ENCODE measurements at places on chromosomes 4 and X.

DNA sequence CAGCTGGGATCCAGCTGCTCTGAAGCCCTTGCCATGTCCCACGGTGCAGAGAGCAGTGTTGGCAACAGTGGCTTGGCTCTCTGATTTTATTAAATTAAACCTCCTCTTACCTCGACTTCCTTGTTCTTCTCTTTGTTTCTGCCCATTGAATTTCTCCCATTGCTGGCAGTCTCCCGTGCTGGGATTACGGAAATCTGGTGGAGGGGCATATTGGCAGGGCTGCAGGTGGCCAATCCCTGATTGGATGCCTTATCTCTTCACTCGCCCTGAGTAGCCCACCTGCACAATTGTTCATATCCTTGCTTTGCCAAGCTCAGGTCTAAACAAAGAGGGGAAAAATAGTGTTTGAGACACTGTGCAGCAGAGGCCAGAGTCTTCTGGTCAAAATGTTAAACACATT is 493.9 kb downstream of the TMA16 start:
- DNase-seq: no peak

GRCh38 chrX:39577985-39578869 is 519.5 kb downstream of the BCOR start:
- peak; percentile 68 for DNase-seq

DNA sequence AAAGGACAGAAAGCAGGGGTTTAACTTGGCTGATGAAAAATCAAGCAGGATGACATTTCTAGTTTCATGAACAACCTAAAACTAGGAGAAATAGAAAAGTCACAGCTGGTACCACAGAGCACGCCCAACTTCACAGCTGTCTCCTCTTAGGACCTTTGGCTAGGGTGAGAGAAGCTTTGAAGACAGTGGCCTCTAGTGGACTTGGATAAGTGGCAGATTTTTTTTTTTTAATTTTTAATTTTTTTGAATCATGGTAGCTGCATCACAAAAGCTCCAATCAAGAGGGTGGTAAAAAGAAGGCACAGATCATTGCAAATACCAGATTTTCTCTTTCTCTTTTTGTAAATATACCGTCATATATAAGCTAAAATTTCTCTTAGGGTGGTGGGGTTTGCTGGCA is 20.2 kb upstream of the MAP3K15 start:
- no peak for DNase-seq

DNA sequence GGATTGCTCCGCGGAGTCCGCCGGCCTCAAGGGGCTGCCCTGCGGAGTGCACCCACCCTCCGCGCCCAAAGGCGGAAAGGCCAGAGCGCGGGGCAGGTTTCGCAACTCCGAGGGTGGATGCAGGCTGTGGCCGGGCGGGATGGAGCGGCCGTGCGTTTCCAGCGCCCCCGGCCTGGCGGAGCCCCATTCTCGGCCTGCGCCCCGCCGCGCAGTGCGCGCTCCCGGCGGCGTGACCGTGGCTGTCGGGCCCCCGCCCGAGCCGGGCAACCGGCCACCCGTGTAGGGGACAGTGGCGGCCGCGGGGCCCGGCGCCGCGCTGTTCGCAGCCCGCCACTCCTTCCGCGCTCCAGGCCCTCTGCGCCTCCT is 331 bp downstream of the SETD7 start:
- DNase-seq: no peak

DNA sequence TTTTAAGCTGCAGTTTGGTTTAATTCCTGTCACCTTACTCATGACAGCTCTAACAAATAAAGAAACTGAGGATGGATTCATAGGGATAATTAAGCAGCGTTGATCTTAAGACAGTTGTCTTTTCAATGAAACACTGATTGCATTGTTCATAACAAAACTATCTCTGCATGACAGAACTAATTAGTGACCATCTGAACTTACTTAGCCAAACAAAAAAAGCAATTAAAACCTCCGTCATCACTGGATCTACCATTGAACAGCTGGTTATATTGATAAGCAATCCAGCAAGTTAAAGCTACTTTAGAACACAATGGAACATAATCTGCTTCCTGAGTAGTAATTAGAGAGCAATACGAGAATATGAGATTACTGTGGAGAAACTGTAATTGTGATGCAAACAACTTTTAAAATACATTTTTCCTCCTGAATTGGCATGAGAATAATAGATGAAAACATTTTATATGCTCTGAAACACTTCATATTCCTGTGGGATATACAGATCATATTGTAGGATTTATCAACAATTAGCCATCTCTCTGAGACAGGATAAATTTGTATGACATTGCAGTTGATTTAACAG is 2576.8 kb downstream of the PCDH7 start:
- DNase-seq: no peak

DNA sequence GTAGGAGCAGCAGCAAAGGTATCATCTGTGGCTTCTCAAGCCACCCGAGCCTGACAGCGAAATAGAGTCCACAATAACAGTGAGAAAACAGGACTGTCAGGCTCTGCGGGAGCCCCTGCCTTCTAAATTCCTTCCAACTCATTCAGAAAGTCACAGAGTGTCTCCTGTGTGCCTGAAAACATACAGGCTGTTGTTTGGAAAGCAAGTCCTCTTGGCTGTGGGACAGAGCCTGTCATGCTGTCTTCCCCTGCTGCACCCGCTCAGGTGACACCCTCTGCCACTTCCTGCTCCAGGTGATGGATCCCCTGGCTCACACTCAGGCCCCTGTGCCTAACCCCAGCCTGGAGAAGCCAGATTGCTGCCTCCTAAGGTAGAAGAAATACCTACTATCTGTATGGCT is 152.3 kb downstream of the RAB28 start:
- no peak for DNase-seq

GRCh38 chr4:150874338-150875226 is 140.5 kb downstream of the LRBA start:
- DNase-seq: no peak

- DNase-seq: no peak
These were observed 53.9 kb upstream of the GALNTL6 start for GRCh38 chr4:171759274-171759673.

- no peak for DNase-seq
These were observed 28.5 kb upstream of the COX18 start for GRCh38 chr4:73098016-73098415.

- peak; percentile 34 for DNase-seq
These were observed 107.9 kb upstream of the ELOVL6 start for GRCh38 chr4:110306303-110306702.

GRCh38 chr4:180909279-180909678 is 1333.9 kb upstream of the TENM3 start:
- peak; percentile 24 for DNase-seq

GRCh38 chr4:143203577-143203976 is 18.9 kb downstream of the USP38 start:
- no peak for DNase-seq

DNA sequence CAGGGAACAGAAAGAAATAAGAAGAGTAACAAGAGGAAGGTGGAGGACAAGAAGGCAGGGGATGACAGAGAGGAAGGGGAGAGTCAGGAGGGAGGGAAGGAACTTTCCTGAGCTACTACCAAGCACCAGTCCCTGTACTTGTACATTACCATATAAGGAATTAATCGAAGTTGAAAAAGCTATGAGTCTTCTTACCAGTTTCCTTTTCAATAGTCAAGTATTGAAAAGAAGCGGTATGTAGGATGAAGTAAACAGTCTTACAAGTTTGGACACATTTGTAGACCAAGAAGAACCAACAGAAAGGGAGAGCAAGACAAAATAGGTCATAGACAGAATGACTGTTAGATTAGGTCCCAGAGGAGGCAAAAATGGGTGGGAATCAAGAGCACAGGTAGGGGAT is 629.7 kb upstream of the DIPK2B start:
- no peak for DNase-seq

DNA sequence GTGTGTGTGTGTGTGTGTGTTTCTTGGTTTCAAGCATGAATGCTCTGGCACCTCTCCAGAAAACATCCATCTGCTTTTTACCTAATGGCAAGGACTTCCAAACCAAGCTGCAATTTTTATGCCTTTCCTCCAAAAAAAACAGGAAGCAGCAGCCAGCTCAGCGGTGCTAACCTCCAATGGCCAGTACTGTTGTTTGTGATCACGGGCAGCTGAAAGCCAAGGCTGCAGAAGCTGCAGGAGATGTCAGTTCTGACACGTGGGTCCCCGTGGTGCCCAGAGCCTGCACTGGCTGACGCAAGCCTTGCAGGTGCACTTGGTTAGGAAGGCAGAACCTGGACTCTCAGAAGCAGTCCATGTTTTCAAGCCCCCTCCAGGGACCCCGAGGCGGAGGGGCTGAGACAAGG is 313.6 kb upstream of the DDX53 start:
- DNase-seq: no peak

DNA sequence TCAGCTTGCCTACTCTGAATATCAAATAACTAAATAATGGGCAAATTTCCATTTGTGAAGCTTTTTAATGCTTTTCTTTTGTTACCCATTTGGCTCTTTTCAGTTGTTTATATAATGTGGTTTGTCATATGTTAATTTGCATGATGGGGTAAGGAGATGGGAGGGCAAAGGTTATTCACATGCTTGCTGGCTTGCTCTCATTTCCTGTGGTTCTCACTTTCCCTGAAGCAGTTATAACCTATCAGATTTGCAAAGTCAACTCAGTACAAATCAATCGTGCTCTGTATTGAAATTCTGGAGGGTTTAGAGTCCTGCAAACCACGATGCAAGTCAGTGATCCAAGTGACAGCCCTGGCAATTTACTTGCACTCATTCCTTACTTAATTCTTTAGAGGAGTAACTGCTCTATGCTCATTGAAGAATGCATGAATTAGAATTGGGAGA is 711.2 kb downstream of the ADGRL3 start:
- peak; percentile 26 for DNase-seq

GRCh38 chrX:87425618-87426017 is 92.0 kb upstream of the KLHL4 start:
- no peak for DNase-seq

GRCh38 chrX:149516604-149517003 is 11.5 kb upstream of the IDS start:
- no peak for DNase-seq

DNA sequence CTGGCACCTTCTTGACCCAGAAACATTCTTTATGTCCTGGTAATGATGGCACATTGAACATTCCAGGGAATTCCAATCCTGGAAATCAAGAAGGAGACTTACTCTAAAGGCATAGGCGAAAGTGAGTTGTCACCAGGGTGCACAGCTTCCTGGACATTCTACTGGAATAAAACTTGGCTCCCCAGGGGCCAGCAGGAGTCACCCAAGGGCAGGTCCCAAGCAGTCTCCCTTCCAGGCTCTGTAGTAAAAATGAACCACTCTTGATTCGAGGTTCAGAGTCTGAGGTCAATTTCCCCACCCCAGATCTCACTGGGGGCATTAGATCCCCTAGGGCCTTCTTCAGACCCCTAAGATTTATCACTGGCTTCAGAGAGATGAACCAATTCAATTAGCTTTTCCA is 338.7 kb upstream of the GATB start:
- no peak for DNase-seq

GRCh38 chrX:129755779-129756650 is 17.2 kb downstream of the XPNPEP2 start:
- peak; percentile 11 for DNase-seq

GRCh38 chr4:159547645-159548308 is 444.9 kb downstream of the RAPGEF2 start:
- DNase-seq: no peak

- DNase-seq: no peak
These were observed 34.0 kb upstream of the VEGFD start for GRCh38 chrX:15418041-15418706.

GRCh38 chr4:126038502-126039144 is 723.9 kb downstream of the FAT4 start:
- no peak for DNase-seq

DNA sequence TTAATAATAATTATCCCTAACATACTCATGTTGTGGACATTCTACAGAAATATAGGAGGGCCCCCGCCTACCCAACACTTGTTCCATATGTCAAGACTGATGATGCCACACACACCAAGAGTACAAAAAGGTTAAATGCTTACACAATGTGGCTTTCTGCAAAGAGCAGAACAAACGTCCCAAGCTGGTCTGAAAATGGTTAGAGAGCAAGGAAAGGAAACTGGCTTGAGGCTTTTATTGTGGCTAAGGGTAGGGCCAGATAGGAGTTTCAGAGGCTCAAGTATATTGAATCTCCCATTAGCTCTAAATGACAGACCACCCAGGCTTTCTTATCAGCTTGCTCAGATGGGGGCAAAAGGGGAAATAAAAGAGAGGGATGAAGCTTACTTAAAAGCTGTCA is 134.1 kb upstream of the C1QTNF7 start:
- no peak for DNase-seq

DNA sequence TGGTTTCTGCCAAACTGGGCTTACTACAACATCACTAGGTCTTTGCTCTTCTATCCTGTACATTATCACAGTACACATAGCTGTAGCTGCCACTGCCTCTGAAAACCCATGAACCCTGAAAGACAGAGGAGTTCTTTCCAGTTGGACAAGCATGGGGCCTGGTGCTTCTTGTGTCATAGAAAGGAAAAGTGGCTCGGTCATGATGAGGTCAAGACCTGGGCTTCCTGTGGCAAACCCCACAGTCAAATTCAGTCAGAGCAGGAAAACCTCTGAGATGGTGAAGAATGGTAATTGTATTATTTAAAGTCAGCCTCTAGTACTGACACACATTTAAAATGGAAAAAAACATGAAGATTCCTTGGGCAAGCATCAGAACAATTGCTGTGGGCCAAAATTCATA is 133.3 kb upstream of the PRPS2 start:
- no peak for DNase-seq

- no peak for DNase-seq
These were observed 166.4 kb downstream of the ARHGAP6 start for GRCh38 chrX:11499076-11500044.

- DNase-seq: no peak
These were observed 599 bp upstream of the IL2RG start for GRCh38 chrX:71111921-71112431.

- no peak for DNase-seq
These were observed 41.4 kb upstream of the CXCL13 start for GRCh38 chr4:77564231-77564630.

GRCh38 chrX:69027181-69028005 is 137.9 kb downstream of the PJA1 start:
- DNase-seq: no peak

DNA sequence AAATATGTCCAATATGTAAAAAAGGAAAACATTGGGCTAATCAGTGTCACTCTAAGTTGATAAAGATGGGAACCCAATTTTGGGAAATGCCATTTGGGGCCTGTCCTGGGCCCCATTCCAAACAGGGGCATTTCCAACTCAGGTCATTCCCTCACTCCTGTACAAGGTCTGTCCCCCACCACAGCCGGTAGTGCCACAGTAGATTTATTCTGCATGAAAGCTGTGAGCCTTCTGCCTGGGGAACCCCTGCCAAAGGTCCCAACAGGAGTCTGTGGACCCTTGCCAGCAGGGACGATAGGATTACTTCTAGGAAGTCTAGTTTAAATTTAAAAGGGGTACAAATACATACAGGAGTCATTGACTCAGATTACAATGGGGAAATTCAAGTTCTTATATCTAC is 317.6 kb upstream of the GNPDA2 start:
- DNase-seq: no peak

Data from NCI-H526 (cell line).